ENCODE measurements at places on chromosomes 2 and 18. TPM values are rescaled to one million over a fixed set of nuclear protein-coding genes. Genes with fewer than 3 reads are reported as not detected.

The CTNNA2 gene
- total RNA-seq: 0.16 TPM

DNA sequence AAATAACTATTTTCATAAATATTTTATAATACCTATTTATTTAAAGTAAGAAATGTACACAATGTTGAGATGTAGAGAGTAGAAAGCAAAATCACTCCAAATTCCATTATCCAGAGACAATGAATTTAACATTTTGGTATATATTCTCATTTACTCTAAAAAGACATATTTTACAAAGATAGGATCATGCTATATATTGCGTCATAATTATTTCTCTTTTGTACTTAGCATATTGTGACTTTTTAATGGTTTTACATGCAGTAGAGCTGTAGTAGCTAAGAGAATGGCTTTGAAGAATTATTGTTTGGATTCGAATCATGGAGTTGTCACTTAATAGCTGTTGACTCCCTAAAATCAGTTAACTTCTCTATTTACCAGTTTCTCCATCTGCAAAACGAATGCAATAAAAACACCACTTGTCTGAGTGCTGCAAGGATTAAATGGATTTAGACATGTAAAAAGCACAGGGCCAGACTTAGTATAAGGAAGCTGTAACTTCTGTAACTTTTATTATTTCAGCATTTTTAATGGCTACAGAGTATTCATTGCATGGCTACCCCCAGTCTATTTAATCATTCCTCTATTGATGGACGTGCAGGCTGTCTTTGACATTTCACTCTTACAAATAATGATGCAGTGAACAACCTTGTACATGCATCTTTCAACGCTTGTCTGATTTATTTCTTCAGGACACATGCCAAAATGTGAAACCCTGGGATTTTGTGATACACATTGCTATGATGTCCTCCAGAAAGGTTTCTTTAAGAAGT lies 33.2 kb downstream of the KCNS3 start:
- no peak for ATAC-seq

DNA sequence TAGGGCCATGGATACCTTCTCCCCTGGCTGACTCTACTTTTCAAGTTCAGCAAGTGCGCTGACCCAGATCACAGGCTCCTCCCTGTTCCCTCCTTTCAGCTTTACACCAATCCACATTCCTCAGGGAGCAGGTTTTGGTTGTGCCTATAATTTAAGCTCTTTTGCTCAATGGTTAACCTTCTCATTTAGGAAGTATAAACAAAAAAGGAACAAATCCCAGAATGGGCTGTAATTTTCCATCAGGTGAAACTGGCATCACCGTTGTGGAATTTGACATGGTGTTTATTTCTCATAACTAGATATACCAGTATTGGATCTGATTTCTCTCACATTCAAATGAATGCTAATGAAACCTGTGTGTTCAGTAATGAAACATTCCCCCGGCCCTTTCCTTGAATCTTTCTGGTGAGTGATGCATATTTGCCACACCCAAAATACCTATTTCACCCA lies 13.6 kb downstream of the STRN start:
- ATAC-seq: no peak

The PJVK gene
- 2.9 TPM for total RNA-seq

The MYO3B gene
- total RNA-seq: not detected

DNA sequence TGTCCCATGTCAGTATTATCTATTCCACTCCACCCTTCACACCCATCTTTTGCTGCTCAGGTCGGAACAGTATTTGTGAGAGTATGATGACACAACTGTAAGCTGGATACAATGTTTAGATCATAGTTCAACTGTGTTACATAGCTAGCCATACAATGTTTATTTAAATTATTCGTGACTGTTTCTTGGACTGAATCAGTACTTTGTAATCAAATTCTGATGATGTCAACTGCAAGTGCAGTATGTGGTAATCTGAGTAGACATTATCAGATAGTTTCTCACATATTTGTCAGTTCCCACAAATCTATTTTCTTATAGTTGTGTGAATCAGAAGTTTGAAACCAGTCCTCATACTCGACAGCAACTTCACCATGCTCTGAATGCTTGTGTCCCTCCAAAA lies 177.6 kb downstream of the ZNF407 start:
- ATAC-seq: no peak

The DNPEP gene
- 37.8 TPM for total RNA-seq

The RND3 gene
- total RNA-seq: 154 TPM

DNA sequence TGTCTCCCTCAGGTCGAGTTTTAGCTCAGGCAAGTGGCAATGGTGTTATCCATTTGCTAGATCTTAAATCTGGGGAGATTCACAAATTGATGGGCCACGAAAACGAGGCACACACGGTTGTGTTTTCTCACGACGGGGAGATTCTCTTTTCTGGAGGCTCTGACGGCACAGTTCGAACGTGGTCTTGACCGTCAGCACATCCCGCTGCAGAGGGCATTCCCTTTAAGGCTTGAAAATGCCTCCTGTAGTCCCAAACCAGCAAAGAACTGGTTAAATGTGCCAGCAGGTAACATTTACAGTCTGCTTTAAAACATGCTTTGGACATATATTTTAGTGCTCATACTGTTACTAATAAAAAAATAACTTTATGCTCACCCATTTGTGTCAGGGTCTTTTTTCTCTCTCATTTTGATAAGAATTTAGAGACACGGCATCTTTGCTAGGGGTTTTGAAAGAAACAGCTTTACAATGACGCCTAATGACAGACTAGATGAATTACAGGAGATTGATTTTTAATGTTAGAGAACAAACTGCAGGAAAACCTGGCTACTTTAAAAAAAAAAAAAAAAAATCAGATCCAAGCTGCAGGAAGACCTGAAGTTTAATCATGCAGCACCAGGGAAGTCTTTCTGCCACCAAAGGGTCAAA lies 602 bp upstream of the VWC2L start:
- ATAC-seq: no peak
